ENCODE measurements at places on chromosomes 3 and 15. TPM values are rescaled to one million over a fixed set of nuclear protein-coding genes. Genes with fewer than 3 reads are reported as not detected.

DNA sequence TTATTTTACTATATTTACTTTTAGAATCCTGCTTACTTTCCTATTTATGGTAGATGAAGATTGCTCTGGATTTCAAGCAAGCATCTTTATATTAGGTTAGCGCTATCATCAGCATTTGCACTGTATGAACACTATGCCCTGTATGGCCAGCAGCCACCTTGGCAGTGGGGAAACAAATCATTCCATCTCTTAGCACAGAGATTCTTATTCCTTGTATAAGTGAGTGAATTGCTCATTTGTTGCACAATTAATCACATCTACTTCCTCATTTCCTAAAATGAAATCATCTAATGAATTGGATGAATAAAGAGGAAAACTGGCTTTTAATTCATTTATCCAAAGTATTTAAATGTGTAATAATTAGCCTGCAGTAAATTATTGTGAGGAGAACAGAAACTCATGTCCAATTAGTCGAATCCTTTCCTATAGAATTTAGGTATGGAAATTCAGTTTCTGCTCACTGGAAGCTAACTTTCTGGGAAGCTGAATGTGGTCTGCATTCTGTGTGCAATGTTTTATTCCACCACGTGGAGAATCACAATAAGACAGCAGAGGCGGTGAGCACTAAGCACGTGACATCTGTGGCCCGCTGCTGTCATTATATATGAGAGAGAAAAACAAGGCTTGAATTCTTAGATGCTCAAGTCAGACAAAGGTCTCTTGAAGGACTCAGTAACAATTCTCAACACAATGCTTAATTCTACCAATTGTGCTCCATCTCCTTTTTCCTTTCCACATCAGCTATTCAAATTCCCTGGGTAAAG, 93.4 kb downstream of the PEX5L start:
- no peaks in the 10 kb centered on the region for H3K27me3 ChIP-seq
- no peak overlapping the region for H3K4me3 ChIP-seq
- DNase-seq: no peak
- peaks cover 4% of the 10 kb centered on the region for H3K4me1 ChIP-seq

DNA sequence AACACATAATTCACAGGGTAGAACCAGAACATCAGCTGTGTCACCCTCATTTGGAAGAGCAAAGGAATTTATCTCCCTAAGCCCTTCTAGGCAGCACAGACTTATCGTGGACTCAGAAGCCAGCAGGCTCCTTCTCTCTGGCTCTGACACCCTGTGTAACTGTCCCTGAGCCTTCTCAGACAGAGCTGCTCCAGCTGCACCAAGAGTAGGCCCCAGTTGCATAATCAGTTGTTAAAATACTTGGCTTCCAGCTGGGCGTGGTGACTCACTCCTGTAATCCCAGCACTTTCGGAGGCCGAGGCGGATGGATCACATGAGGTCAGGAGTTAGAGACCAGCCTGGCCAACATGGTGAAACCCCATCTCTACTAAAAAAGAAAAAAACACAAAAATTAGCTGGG, 49.4 kb upstream of the ACVR2B start:
- H3K27me3 ChIP-seq: no peaks in the 10 kb centered on the region
- no peak overlapping the region for H3K27ac ChIP-seq
- H3K36me3 ChIP-seq: peaks cover 28% of the 10 kb centered on the region
- no peak for DNase-seq
- H3K4me3 ChIP-seq: no peak overlapping the region
- no peaks in the 10 kb centered on the region for H3K4me1 ChIP-seq

- no peak for DNase-seq
- H3K4me3 ChIP-seq: no peak overlapping the region
- H3K4me1 ChIP-seq: no peaks in the 10 kb centered on the region
- H3K27me3 ChIP-seq: no peaks in the 10 kb centered on the region
- no peak overlapping the region for H3K27ac ChIP-seq
- no peaks in the 10 kb centered on the region for H3K36me3 ChIP-seq
Measured at GRCh38 chr3:18987862-18988447, 160.4 kb upstream of the KCNH8 start.

- H3K4me3 ChIP-seq: no peak overlapping the region
- H3K4me1 ChIP-seq: peaks cover 8% of the 10 kb centered on the region
- DNase-seq: no peak
- no peak overlapping the region for H3K27ac ChIP-seq
- H3K36me3 ChIP-seq: peaks cover 4% of the 10 kb centered on the region
- peaks cover 6% of the 10 kb centered on the region for H3K27me3 ChIP-seq
Measured at GRCh38 chr15:60541481-60542299, 62.7 kb upstream of the ICE2 start.

DNA sequence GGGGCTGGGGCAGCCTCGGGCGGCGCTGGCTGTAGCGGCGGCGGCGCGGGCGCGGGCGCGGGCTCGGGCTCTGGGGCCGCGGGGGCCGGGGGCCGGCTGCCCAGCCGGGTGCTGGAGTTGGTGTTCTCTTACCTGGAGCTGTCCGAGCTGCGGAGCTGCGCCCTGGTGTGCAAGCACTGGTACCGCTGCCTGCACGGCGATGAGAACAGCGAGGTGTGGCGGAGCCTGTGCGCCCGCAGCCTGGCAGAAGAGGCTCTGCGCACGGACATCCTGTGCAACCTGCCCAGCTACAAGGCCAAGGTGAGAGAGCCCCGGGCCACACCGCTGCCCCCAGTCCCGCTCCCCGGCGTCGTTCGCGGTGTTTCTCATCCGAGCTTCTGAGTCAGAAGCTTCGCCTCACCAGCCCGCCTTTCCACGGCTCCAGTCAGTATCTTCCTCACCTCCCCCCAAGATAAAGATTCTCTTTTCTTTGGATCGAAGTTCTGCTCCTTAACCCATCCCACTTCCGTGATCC, 600 bp downstream of the FBXO45 start:
- H3K27me3 ChIP-seq: peaks cover 10% of the 10 kb centered on the region
- no peak for DNase-seq
- peak overlapping the region; percentile 92 for H3K27ac ChIP-seq
- H3K36me3 ChIP-seq: peaks cover 14% of the 10 kb centered on the region
- peaks cover 21% of the 10 kb centered on the region for H3K4me1 ChIP-seq

DNA sequence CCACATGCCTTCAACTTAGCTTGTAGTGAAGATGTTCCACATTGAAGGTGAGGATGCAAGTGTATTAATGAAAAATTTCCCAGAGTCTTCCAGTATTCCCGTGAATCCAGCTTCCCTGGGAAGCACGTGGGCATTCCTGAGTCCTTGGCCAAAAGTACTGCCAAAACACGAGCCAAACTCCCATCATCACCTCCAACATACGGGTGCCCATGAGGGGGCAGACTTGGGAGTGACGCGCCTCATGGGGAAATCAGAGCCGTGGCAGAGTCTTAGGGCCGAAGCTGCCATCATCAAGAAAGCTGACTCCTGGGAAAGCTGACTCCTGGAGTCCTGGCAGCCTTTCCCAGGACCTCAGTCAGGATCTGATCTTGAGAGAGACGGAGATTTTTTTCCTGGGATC, 20.1 kb upstream of the TM2D3 start:
- peaks cover 4% of the 10 kb centered on the region for H3K36me3 ChIP-seq
- no peaks in the 10 kb centered on the region for H3K4me1 ChIP-seq
- no peak overlapping the region for H3K27ac ChIP-seq
- no peak overlapping the region for H3K4me3 ChIP-seq

DNA sequence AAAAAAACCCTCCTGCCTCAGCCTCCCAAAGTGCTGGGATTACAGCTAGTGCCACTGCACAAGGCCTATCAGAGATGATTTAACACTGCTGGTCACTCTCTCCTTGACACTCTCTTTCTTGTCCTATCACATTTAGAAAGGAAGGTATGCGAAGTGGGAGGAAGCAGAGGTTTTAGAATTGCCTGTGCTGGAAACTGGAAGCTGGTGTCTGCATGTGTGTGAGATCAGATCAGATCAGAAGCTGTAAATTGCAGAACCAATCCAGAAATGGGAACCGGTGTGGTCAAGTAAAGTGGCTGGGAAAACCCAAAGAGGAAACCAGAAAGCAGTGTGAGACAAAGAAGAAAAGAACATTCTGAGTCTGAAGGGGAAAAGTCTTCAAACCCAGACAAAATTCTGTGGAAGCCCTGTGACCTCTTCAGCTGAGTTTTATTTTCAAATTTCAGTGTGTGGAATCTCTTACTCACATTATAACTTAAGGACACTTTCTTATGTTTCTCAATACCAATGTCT, 2.8 kb downstream of the EFHB start:
- H3K4me3 ChIP-seq: no peak overlapping the region
- H3K36me3 ChIP-seq: peaks cover 4% of the 10 kb centered on the region
- peaks cover 12% of the 10 kb centered on the region for H3K4me1 ChIP-seq
- no peak overlapping the region for H3K27ac ChIP-seq
- H3K27me3 ChIP-seq: peaks cover 7% of the 10 kb centered on the region

DNA sequence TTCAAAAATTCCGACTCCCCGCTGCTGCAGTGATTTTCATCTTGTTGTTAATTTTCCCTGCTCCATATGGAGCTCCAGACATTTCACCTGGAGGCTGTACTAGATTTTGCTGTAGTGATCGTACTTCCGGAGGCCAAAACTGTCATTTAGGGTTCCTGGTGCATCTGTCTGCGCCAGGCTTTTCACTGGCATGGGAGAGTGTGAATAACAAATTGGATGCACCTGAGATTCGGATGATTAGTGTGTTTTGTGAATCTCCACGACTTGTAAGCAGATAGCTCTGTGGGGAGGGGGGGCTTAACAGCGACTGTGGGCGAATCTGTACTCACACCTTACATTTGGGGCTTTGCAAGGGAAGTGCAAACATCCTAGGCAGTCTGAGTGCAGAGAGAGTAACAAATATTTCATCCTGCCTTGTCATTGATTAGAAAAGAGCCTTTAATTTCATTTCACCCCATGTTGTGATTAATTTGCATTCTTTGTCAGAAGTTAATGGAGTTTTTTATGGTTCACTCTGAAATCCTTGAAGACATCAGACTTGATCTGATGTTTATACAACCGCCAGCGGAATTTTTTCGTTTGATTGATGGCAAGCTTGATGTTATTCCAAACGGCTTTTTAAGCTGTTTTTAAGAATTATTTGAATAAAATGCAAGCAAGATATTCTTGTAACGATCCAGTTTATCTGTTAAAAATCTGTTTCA, 92.5 kb upstream of the SKOR1 start:
- no peak overlapping the region for H3K4me3 ChIP-seq
- H3K27ac ChIP-seq: no peak overlapping the region
- no peaks in the 10 kb centered on the region for H3K36me3 ChIP-seq

GRCh38 chr3:8938021-8938420, 25.3 kb downstream of the RAD18 start:
- H3K4me3 ChIP-seq: no peak overlapping the region
- no peaks in the 10 kb centered on the region for H3K27me3 ChIP-seq
- DNase-seq: no peak
- H3K4me1 ChIP-seq: no peaks in the 10 kb centered on the region

- no peak overlapping the region for H3K27ac ChIP-seq
- no peaks in the 10 kb centered on the region for H3K36me3 ChIP-seq
- H3K4me3 ChIP-seq: no peak overlapping the region
- DNase-seq: no peak
Measured at GRCh38 chr3:945738-946137, 147.1 kb upstream of the CNTN6 start.

DNA sequence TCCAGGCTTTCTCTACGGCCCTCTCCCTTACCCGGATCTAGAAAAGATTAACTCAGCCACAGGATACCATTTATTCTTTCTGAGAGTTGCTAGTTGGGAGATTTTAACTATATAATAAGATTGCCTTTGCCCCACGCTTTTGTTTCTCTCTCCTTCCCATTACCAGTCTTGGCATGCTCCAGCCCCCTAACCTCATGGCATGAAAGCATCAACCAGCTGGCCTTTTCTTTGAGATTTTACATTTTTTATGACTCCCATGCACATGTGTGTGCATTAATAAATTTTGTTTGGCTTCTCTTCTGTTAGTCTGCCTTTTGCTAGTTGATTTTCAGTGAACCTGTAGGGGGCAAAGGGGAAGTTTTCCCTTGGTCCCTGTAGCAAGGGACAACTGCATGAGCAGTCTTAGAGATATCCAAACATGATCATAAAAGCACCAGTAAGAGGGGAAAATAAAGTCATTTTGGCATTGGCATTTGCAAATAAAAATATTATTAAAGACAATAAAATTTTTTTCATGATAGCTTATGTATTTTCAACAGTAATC, 73.6 kb downstream of the OXSM start:
- H3K27me3 ChIP-seq: no peaks in the 10 kb centered on the region
- H3K36me3 ChIP-seq: no peaks in the 10 kb centered on the region
- no peak overlapping the region for H3K27ac ChIP-seq
- no peaks in the 10 kb centered on the region for H3K4me1 ChIP-seq
- H3K4me3 ChIP-seq: no peak overlapping the region
- no peak for DNase-seq

- H3K4me1 ChIP-seq: peaks cover 6% of the 10 kb centered on the region
- no peaks in the 10 kb centered on the region for H3K27me3 ChIP-seq
- H3K27ac ChIP-seq: no peak overlapping the region
- no peaks in the 10 kb centered on the region for H3K36me3 ChIP-seq
Measured at GRCh38 chr3:129746629-129747028, 140.2 kb upstream of the PLXND1 start.

- no peak overlapping the region for H3K4me3 ChIP-seq
- no peak for DNase-seq
- no peaks in the 10 kb centered on the region for H3K36me3 ChIP-seq
Measured at GRCh38 chr3:117234331-117234730, 524.8 kb downstream of the TUSC7 start.

- H3K27ac ChIP-seq: no peak overlapping the region
- H3K36me3 ChIP-seq: no peaks in the 10 kb centered on the region
- H3K4me1 ChIP-seq: peaks cover 7% of the 10 kb centered on the region
- H3K4me3 ChIP-seq: no peak overlapping the region
Measured at GRCh38 chr3:128969993-128970739, 23.7 kb downstream of the CFAP92 start.

GRCh38 chr3:57397175-57398026, 104.9 kb upstream of the ASB14 start:
- H3K4me3 ChIP-seq: no peak overlapping the region
- peak overlapping the region; percentile 9 for H3K27ac ChIP-seq
- no peaks in the 10 kb centered on the region for H3K27me3 ChIP-seq
- H3K36me3 ChIP-seq: no peaks in the 10 kb centered on the region
- peak; percentile 60 for DNase-seq

GRCh38 chr3:197906023-197906849, 43.8 kb upstream of the RPL35A start:
- peaks cover 1% of the 10 kb centered on the region for H3K27me3 ChIP-seq
- DNase-seq: peak; percentile 90
- H3K36me3 ChIP-seq: peaks cover 8% of the 10 kb centered on the region
- H3K4me3 ChIP-seq: no peak overlapping the region
- H3K4me1 ChIP-seq: no peaks in the 10 kb centered on the region

DNA sequence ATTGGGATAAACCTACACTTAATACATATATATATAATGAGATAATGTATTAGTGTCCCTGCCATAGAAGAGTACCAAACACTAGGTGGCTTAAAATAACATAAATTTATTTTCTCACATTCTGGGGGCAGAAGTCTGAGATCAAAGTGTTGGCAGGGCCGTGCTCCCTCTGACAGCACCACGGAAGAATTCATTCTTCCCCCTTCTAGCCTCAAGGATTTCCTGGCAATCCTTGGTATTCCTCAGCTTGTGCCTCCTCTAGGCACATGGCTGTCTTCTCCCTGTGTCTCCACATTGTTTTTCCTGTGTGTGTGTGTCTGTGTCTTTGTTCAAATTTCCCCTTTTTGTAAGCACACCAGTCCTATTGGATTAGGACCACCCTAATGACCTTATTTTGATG, 115.2 kb upstream of the AGBL1 start:
- DNase-seq: no peak
- H3K27ac ChIP-seq: peak overlapping the region; percentile 12
- H3K27me3 ChIP-seq: peaks cover 2% of the 10 kb centered on the region
- H3K4me3 ChIP-seq: no peak overlapping the region

The MESD gene
- total RNA-seq: 35.7 TPM

The P3H2 gene
- total RNA-seq: 1.5 TPM

The AP4E1 gene
- 7.4 TPM for total RNA-seq

The CPB1 gene
- 37.2 TPM for total RNA-seq

The DLL4 gene
- 257 TPM for total RNA-seq

The SPINT1 gene
- total RNA-seq: 28.6 TPM

The IGF1R gene
- 131 TPM for total RNA-seq

The GNAI2 gene
- total RNA-seq: 771 TPM

The CCDC54 gene
- total RNA-seq: not detected

The ATP13A4 gene
- total RNA-seq: 0.49 TPM

The ATP10A gene
- 0.13 TPM for total RNA-seq

The FAM43A gene
- total RNA-seq: 33.5 TPM
